ENCODE measurements at places on chromosomes 16 and 17. TPM values are rescaled to one million over a fixed set of nuclear protein-coding genes. Genes with fewer than 3 reads are reported as not detected.

Gene RDM1
- 2.3 TPM for polyA plus RNA-seq

Gene NOXO1
- 0.78 TPM for polyA plus RNA-seq

Gene SLC22A31
- 1.2 TPM for polyA plus RNA-seq

Gene MTHFSD
- 27.6 TPM for polyA plus RNA-seq

Measured in left lung (tissue), 14 donors.